RKO (cell line): ENCODE measurements at places on chromosomes 12 and 14.

DNA sequence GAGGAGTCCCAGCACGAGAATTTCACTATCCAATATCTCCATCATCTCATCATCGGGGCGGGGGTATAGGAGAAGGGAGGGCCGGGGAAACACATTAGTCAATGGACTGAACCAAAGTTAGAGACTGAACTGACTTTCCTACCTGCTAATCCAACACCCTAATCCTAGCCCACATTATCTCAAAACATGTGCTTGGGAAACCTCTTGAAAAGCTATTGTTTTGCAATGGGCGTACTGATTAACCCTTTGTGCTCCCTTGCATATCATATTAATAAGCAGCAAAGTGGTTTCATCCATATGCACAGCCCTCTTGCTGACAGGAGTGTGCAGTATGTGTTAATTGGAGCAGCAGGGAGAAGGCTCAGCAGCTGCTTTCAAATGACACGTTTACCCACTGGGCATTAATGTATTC, 125.7 kb upstream of the GRIP1 start:
- DNase-seq: no peak

- DNase-seq: no peak
Observed at GRCh38 chr14:50037852-50038251, 78.5 kb downstream of the VCPKMT start.

DNA sequence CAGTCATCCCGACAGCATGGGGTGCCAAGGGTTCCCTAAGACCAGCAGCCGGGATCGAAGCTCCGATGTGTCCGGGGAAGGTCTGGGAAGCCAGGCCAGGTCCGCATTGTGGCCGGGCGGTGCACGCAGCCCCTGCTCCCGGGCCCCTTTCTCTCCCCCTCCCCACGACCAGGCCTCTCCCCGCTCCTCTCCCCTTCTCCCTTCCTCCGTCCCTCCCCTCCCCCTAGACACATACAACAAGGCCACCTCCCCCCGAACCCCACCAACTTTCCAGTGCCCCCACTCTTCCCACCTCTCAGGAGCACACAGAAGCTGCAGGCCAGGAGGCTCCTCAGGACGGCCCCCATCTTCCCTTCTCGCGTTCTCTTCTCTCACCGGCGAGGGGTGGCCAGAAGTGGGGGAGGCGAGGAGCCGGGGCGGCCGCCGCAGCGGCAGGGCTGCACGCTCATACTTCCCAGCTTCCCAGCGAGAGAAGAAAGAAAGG, 413 bp downstream of the LRP6 start:
- peak; percentile 38 for DNase-seq

GRCh38 chr12:83102499-83102898, 415.8 kb downstream of the TMTC2 start:
- no peak for DNase-seq

DNA sequence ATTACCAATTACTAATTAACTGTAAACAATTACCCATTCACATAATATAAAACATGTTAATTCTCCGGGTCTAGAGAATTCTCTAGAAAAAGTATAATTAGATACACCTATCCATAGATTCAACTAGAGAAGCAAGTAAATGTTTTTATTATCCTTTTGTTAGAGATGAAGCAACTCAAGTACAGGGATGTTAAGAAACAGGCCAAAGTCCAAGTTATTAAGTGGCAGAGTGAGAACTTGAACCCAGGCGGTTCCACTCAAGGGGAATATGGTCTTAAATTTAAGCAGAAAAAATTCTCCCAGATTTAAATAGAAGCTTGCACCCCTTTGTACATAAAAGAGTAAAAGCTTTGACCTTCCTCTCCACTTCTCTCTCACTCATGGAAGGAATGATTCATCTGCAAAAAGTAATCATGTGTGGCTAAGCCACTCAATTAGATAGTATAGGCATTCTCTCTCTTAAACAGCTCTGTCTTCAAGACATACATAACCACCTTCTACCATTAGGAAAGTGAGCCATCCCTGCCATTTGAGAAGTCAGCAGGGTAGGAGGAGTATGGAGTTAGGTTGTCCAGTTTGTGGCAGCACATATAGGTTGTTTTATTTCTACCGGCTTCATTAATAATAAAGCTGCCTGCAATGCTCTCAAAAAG, 34.1 kb downstream of the ERGIC2 start:
- DNase-seq: no peak

- DNase-seq: no peak
Observed at GRCh38 chr12:3333583-3333982, 157.4 kb upstream of the PRMT8 start.

GRCh38 chr14:56162476-56162875, 44.3 kb downstream of the PELI2 start:
- DNase-seq: no peak

- DNase-seq: no peak
Observed at GRCh38 chr12:49190974-49191373, 2.1 kb upstream of the TUBA1A start.

GRCh38 chr12:52358575-52359350, 8.5 kb downstream of the KRT85 start:
- DNase-seq: no peak

GRCh38 chr14:99255621-99256482, 16.1 kb downstream of the BCL11B start:
- no peak for DNase-seq

DNA sequence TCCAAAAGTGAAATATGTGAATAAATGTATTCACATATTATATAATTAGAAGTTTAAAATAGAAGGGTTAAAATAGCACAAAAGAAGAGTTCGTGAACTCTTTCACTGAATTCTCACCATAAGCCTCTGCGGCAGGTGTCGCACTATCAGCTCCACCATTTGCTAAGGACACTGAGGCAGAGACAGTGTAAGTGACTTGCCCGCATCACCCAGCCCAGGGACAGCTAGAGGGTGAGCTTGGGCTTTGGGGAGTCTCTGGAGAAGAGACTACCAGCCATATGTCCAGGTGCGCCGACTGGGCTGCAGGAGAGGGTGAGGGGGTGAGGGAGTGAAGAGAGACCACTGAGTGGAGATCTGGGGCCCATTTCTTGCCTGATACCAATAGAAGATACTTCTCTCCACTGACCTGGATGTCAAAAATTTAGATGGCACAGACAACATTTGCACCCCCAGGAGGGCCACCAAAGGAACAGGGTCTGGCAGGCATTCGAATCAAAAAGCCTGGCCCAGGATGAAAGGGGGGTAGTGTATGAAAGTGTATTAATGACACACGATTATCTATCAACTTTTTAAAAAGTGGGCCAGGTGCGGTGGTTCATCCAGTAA, 28.5 kb downstream of the FAIM2 start:
- DNase-seq: no peak

GRCh38 chr12:116213014-116213413, 64.5 kb downstream of the MED13L start:
- DNase-seq: no peak

GRCh38 chr14:102901633-102902032, 20.8 kb upstream of the AMN start:
- DNase-seq: no peak

GRCh38 chr14:90487462-90487861, 90.6 kb downstream of the CALM1 start:
- DNase-seq: no peak

DNA sequence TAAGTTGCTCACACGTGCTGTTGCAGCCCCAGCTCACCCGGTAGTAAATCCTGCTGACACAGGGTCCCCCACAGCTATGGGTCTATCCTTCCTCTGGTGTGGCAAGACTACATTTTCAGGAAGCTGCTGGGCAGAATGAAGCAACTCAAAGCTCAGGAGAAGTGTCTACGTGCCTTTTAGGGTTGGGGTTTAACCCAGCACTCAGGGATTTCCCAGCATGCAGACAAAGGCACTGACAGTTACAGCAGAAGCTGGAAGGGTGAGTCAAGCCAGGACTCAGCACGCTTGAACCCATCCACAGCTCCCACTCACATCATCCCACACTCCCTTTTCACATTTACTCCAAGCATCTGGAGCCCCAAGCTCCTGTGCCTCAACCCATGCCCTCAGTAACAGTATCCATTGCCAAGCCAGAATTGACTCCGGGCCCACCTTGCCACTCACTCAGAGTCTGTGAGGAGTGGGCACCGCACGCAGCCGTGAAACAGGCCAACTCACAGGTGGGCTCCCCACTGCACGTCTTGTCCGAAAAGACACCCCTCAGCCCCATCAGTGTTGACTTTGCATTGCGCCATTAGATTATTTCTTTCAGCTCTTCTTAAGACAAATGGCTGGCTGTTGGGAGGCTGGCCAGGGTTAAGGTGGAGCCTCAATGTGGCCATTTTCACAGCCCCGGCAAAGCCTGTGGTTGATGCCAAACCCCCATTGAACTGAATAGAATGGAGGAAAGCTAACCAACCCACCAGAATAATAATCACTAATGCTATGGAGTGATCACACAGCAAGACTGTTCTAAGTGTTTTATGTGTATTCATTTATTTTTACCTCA, 59.6 kb downstream of the ZFP36L1 start:
- no peak for DNase-seq

GRCh38 chr12:99170461-99170860, 477.1 kb upstream of the GARIN6 start:
- DNase-seq: no peak

- DNase-seq: peak; percentile 23
Observed at GRCh38 chr14:91693346-91693745, 38.5 kb downstream of the CATSPERB start.

- no peak for DNase-seq
Observed at GRCh38 chr12:46197883-46198282, 71.0 kb downstream of the SLC38A1 start.

GRCh38 chr12:52280796-52281560, 6.5 kb downstream of the KRT86 start:
- DNase-seq: no peak
